ENCODE measurements at places on chromosomes 6 and 20. TPM values are rescaled to one million over a fixed set of nuclear protein-coding genes. Genes with fewer than 3 reads are reported as not detected.

DNA sequence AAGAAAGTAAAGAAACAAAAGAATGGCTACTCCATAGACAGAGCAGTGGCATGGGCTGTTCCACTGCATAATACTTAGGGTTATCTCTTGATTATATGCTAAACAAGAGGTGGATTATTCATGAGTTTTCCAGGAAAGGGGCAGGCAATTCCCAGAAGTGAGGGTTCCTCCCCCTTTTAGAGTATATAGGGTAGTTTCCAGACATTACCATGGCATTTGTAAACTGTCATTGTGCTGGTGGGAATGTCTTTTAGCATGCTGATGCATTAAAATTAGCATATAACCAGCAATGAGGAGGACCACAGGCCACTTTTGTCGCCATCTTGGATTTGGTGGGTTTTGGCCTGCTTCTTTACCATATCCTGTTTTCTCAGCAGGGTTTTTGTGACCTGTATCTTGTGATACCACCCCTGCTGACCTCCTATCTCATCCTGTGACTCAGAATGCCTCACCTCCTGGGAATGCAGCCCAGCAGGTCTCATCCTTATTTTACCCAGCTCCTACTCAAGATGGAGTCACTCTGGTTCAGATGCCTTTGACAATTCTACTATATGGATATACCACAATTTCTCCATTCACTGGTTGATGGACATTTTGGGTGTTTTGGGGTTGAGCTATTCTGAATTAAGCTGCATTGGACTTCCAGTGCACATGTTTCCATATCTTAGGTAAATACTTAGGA, 280.6 kb downstream of the FARS2 start:
- DNase-seq: no peak

GRCh38 chr6:94133106-94133505, 713.7 kb upstream of the EPHA7 start:
- no peak for DNase-seq

DNA sequence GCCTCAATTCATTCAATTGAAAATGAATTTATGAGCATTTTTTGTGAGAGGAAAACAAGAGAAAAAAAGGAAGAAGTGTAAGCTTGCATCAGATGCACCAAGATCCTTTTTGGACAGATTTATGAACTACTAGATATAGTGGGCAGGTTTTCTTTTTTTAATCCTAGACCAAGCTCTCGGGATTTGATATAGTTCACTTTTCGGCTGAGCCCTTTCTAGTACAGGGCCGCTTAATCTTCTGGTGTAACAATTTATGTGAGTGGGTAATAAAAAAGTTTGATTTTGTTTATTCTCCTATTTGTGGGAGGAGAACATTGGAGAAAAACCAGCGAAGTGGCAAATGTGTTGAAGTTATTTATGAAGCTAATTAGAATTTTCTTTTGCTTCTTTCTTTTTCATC, 538.0 kb downstream of the UTRN start:
- DNase-seq: no peak

DNA sequence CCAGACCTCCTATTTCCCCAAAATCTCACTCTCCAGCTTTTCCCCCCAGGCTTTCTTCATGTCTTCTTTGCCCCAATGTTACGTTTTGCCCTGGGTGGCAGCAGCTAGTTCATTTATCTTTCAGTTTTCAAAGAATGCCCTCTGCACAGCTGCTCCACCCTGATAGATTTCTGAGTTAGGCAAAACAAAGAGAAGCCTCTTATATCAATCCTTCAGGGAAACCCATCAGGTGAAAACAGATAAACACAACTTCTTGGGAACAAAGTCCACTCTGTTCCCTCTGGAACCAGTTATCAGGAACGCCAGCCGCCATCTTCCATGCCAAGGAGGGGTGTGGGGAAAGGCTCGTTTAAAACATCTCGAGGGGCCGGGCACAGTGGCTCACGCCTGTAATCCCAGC, 34.0 kb downstream of the ZBTB9 start:
- DNase-seq: no peak

- no peak for DNase-seq
Observed at GRCh38 chr20:37759761-37760209, 66.0 kb downstream of the CTNNBL1 start.

DNA sequence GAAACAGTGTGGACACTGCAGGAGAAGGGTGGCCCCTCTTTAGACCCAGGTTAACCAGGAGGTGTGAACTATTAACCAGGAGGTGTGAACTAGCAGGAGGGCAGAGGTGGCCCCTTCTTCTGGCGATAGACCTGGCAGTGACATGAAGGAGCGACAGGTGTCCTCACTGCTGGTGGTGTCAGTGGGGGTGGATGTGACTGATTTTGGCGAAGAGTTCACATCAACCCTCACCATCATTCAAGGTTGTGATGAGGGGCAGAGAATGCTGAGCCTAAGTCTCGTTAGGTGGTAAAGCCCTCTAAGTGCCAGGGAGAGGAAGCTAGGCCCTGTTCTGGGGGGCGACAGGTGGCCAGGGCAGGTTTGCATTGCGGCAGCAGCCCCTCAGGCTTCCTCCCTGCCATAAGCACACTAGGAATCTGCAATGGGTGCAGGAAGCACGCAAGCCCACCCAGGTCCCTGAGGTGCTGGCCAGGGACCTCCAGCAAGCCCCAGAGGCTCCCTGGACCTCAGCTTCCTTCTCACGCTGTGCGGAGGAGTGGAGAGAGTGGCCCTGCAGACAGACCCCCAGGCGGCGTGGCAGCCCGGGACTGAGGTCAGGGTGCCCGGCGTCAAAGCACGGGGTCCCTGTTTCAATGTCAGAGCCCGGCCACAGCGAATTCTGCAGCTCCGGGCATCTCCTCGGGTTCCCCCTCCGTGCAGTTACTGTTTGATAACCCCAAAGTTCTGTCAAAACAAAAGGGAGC, 13.7 kb downstream of the NPEPL1 start:
- peak; percentile 17 for DNase-seq

- no peak for DNase-seq
Observed at GRCh38 chr6:85186546-85187175, 263.2 kb upstream of the NT5E start.

- no peak for DNase-seq
Observed at GRCh38 chr6:44892579-44892978, 435.6 kb upstream of the RUNX2 start.

DNA sequence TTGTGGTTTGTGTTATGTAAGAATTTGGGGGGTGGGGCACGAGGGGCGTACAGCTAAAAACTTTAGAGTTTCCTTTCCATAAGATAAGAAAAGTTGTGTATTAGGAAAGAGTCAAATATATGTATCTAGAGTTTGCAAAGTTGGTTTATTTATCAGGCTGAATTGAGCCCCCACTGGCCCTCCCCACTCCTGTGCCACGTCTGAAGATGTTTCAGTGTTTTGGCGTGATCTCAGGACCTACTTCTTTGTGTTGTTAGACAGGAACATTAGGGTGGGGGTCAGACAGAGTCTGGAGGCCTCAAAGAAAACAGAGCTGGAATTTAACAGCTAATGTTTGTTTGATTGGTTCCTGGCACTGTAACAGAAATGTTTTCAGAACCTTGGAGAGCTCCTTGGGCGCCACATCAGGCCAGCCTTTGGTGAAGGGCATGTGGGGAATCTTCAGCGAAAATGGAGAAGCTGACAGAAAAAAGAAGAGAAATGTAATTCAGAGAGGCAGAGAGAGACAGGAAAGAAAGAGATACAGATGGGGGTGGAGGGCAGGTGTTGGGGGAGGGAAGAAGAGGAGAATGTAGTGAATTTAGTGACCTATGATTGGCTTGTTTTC, 674 bp downstream of the NRSN1 start:
- DNase-seq: no peak

DNA sequence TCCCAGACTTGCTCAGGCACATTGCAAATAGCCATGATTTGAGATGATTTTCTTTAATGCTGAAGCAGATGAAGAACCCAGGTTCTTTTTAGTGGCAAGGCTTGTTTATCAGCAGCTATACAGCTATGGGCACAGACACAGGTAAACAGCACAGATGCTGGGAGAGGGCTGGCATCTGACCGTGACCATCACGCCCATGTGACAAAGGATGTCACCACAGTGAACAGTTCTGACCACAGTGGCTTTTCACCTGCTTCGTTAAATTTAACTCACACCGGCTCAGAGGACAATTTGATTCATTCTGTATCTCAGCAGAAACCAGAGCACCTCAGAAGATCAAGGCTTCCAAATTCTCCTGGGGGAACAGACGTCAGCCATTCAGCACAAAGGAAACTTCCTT, 142.6 kb downstream of the CDH26 start:
- DNase-seq: no peak

GRCh38 chr6:156865019-156865629, 87.9 kb downstream of the ARID1B start:
- DNase-seq: no peak

DNA sequence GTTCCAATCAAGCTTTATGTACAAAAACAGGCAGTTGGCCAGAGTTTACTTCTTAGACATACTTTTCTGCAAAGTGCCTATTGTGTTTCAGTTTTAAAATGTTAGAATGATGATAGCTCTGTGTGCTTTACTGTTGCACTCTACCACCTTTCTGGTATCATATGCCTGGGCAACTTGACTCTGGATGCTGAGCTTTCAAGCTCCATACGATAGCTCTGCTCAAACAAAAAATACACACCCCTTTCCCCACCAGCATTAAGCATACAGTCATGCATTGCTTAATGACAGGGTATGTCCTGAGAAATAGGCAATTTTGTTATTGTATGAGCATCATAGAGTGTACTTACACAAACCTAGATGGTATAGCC, 123.1 kb downstream of the RCAN2 start:
- DNase-seq: no peak

DNA sequence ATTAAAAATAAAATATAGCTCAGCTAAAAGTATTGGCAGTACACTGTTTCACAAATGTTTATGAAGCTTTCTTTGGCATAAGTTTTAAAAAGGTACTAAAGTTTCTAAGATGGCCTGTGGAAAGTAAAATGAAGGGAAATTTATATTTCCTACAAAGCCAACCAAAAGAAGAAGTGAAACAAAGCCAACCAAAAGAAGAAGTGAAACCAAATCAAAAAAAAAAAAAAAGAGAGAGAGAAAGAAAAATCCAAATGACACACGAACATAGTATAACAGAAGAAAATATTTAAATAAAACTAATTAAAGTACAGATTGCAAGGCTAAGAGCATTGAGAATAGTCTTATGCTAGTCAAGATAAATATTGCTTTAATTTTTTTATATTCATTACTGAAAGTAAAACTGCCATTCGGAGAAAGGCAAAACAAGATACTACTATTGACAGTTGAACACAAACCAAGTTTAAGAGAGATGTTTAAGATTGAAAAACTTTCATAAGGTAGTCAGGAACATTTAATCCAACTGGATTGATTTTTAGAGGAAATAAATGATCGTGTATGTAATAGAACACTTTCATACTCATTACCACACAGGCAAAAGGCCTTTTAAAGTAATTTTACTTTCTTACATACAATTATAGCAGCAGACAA, 12.8 kb upstream of the KHDRBS2 start:
- DNase-seq: no peak

DNA sequence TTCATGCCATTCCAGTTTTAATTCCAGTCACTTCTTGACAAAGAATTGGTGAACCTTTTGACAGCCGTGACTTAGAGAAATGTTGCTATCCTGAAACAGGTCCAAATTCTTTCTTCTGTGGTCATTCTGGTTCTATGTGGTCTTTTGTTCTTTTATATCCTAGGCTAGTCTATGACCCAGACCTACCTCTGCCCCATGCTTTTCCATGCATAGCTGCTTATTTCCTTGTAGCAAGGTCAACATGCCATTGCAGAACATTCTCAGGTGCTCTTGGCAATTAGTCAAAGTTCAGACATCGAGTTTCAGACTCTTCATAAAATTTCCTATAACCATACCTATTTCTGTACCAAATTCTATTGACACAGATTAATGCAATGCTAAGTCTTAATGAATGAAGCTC, 202.6 kb downstream of the PLCB1 start:
- no peak for DNase-seq

GRCh38 chr6:111406200-111406721, 76.8 kb downstream of the REV3L start:
- no peak for DNase-seq

GRCh38 chr6:17200395-17200794, 80.8 kb upstream of the RBM24 start:
- no peak for DNase-seq

DNA sequence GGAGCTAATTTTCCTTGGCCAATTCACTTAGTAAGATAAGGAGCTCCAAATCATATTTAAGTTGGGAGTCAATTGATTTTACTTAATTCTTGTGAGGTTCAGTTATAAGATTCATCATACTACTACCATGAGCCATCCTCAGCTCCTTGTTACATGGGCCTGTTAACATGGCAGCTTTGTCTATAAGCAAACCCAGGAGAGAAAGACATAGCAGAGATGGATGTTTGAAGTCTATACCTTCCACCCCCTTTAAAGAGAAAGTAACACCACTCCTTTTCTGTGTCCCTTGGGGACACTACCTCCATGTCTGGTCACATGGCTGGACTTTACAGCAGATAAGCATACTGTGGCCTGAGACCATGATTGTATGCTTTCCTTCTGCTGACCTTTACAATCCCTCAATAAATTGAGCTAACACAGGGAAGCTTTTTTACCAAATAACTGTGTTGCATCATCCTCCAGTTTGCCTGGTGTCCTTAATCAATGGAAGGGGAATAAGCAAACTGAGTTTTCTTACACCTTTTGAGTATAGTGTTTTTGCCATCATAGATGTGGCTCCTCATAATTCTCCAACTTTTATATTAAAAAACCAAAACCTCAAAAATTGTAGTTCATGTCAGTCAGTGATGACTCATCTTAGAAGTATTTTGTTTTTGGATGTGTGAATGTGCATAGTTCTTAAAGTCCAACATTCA, 9.8 kb upstream of the ZNFX1 start:
- DNase-seq: no peak

DNA sequence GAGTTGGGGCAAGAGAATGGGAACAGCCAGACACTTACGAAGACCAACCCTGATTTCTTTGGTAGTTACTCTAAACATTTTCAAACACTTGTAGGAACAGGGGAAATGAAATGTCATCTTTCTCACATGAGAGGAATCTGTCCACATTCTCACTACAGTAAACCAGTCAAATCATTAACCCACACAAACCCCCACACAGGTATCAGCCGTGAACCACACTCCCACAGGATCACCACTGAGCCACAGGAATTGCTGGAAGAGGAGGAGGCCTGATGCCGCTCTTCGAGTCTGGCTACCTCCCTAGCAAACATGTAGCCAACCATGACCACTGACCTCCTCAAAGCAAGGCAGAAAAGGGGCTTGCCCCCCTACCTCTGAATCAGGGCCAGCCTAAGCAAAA, 6.9 kb upstream of the RSPO3 start:
- DNase-seq: no peak

KCNK16 gene
- total RNA-seq: not detected

LAMP5 gene
- 8.5 TPM for total RNA-seq

CCN6 gene
- not detected for total RNA-seq

CYP24A1 gene
- 0.15 TPM for total RNA-seq

BPIFB2 gene
- total RNA-seq: 0.26 TPM

TREM1 gene
- 1.1 TPM for total RNA-seq

DSP gene
- total RNA-seq: 9.1 TPM

ZNFX1 gene
- total RNA-seq: 21.5 TPM

DEF6 gene
- 4.0 TPM for total RNA-seq

GGTLC1 gene
- total RNA-seq: not detected

NDUFAF5 gene
- 19.9 TPM for total RNA-seq

BCAS4 gene
- 2.0 TPM for total RNA-seq

Measured in ovary (tissue), 10 donors.